AG20443 (cell line): ENCODE measurements at places on chromosomes 6 and 20.
A peak's percentile ranks its signal among the peaks of the same experiment; 100 is the strongest.

GRCh38 chr6:31717499-31718222 is 2.5 kb downstream of the LY6G6D start:
- no peak for DNase-seq

GRCh38 chr6:122790028-122790422 is 967 bp downstream of the SMPDL3A start:
- DNase-seq, result no peak

GRCh38 chr20:49320460-49320859 is 42.6 kb upstream of the ZNFX1 start:
- DNase-seq, result peak; percentile 69

DNA sequence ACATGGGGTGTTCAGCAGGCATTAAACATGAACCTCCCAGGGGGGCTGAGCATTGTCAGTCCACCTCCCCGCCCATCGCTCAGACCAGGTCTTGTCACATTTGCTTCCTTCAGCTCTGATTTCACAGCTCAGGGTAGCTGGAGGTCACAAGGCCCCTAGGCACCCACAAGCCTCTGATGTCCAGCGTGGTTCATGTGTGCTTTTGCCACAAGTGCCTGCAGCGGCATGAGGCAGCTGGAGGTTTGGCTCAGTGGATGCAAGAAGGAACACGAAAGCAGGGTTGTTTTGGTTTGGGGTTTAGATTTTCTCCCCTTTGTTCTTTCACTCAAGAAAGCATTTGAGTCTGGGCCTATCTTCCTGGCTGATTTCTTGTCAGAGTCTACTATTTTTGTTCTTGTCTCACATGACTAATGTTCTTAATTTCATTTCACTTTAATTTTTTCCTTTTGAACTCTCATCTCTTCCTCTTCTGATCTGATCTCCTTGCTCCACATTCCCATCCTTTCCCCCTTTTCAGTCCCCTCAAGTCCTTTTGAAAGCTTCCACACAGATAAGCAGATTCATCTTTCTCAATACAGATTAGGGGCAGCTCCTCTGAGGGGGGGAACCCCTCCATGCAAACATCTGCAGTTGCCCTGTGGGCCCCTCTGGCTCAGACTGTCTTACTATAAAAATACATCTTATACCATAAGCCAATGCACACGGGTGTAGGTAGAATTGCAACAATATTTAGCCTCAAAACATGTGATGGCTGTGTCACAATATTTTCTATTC is 68.1 kb upstream of the CEP85L start:
- no peak for DNase-seq

- DNase-seq, result no peak
These were observed 160.6 kb downstream of the SMOC2 start for GRCh38 chr6:168601546-168601945.

- no peak for DNase-seq
These were observed 18.4 kb upstream of the MCM9 start for GRCh38 chr6:118953391-118953790.

DNA sequence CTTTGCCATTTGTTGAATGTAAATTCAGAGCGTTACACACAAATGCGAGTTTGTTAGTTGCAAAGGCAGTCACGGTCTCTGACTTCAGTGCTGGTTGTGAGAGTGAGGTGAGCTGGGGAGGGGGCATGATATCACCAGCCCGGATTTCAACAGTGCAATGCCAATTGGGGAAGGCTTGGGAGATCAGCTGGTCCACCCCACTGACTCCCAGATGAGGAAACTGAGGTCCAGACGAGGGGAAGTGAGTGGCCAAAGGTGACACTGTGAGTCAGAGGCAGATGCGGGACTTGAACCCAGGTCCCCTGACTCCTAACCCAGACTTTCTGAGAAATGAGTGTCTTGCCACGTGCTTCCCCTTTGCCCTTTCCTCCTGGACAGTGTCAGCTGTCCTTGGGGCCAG is 62.1 kb downstream of the CEBPB start:
- DNase-seq, result no peak

DNA sequence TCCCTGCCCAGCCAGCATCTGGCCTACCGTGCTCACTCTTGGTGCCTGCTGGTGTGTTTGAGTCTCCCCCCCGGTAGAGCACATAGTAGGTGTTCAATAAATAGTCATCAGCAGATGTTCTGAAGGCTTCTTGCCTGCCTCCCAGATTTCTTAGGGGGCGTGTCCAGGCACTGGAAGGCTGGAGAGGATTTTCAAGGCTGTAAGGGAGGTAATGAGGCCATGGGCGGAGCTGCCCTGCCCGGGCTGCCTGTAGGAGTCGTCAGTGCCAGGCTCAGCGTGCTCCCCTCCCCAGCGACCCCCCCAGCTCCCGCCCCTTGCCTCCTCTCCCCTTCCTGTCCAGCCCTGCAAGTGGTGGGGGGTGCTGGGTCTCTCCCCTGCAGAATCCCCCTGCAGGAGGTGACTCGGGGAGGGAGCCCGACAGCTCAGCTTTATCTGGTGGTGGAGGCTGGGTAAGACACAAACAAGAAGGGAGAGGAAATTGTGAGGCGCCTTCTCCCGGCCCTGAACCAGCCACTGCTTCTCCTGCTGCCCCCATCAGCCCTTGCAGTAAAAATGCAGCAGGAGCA is 55.9 kb downstream of the BCAS4 start:
- no peak for DNase-seq

GRCh38 chr20:56656632-56657031 is 27.5 kb downstream of the TFAP2C start:
- DNase-seq, result peak; percentile 43

DNA sequence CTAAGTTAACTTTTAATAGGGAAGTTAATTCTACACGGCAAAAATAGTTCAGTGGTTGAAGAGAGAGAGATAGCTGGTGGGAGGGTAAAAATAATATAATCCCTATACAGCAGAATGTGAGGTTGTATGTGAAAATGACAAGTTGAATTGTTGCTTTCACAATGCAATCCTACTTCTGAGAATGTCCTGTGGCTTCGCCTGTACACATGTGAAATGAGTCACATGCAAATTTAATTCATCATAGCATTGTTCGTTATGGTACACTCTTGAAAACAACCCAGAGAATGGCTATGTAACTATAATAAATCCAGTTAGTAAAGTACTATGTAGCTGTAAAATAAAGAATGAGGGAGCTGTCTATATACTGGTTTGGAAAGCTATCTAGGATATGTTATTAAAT is 46.0 kb upstream of the HINT3 start:
- no peak for DNase-seq

DNA sequence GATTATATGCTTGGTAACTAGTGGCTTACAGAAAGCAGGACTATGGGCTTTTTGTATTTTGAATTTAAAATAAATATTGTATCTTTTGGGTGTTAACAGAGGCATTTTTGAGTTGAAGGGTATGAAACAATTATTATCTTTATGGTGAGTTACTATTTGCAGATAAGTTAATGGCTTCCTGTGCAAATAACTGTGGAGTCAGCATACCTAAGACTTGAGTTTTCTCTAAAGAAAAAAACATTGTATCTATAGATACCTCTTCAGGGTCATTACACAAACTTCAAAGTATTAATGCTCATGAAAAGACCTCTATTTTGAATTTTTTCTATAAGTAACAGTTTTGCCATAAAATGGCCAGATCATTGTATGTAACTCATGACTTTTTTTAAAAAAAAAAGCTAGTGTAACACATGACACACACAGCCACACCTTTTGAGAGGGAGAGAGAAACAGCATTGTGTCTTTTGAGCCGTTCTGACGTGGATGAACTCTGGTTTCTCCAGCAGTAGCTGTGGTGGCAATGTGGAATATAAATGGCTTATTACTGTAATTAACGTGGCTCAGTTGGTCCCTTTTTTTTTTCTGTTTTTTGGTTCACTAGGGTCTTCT is 36.3 kb downstream of the PLEKHG1 start:
- DNase-seq, result no peak

DNA sequence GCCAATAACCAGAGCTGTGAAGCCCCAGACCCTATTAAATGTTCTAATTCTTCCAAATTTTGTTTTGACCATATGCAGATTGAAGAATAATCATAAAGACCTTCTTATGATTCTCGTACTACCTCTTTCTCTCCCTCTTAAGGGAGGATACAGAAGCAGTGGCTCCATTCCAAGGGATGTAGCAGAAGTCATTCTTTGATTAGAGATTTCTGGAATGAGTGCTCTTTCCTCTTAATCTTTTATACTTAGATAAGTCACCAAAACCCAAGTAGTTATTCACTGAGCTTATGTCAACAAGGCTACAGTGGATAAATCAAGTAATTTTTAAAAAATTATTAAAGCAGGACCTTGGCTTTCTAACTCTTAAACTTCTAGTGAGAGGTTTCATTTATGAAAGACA is 266.0 kb upstream of the STXBP5 start:
- DNase-seq, result no peak

GRCh38 chr6:116287689-116288282 is 8.1 kb upstream of the TSPYL1 start:
- DNase-seq, result peak; percentile 23

DNA sequence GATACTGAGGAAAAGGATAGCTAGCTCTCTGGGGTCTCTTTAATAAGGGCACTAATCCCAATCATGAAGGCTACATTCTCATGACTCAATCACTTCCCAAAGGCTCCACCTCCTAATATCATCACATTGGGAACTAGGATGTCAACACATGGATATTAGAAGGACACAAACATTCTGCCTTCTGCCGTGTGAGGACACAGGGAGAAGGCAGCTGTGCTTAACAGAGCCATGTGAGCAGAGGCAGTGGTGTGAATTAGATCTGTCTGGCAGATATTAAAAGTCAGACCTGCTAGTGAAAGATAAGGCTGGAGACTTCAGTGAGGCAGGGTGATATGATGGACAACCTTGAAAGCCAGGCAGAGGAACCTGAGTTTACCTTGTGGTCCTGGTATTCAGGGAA is 341.9 kb downstream of the ARHGAP18 start:
- DNase-seq, result no peak

GRCh38 chr6:50049829-50050228 is at the start of gene DEFB112:
Gene DEFB112, minus strand, starts transcription at chr6:50049929. Its CDS starts 60 bp downstream, at chr6:50049869.
- no peak for DNase-seq

- DNase-seq, result no peak
These were observed 62.6 kb downstream of the RIN2 start for GRCh38 chr20:19820555-19821211.

DNA sequence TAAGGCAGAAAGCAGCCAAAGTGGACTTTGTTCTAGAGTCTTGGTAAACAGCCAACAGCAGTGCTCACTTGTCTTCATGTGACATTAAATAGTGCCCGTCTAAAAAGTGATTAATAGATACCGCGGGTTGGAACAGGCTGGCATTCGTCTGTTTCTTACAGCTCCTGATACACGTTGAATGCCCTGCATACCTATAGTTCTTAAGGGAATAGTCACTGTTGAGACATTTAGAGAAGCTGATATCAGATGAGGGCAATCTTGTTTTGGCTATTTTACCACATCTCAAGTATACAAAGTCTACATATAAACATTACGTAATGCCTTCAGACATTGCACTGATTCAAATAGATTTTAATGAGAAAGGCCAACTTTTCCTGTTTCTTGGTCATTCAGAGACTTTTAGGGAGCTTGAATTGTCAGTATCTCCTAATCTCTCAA is 374.9 kb upstream of the FLRT3 start:
- peak; percentile 15 for DNase-seq

GRCh38 chr6:158849899-158850806 is 31.0 kb upstream of the EZR start:
- peak; percentile 80 for DNase-seq

DNA sequence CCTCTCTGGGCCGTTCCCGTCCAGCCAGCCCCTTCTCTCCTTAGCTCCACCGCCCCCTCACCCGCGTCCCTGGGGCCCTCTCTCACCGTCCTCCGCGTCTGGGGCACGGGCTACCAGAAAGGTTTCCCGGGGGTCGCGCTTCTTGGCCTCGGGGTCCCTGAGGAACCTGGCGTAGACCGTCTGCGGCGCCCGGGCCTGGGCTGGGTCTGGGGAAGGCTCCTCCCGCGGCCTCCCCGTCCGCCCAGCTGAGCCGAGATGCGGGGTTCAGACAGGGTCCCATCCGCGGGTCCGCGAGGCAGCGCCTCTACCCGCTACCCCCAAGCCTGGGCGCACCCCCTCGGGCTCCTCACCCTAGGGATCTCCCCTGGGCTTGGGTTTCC is 1.1 kb downstream of the TULP1 start:
- no peak for DNase-seq

DNA sequence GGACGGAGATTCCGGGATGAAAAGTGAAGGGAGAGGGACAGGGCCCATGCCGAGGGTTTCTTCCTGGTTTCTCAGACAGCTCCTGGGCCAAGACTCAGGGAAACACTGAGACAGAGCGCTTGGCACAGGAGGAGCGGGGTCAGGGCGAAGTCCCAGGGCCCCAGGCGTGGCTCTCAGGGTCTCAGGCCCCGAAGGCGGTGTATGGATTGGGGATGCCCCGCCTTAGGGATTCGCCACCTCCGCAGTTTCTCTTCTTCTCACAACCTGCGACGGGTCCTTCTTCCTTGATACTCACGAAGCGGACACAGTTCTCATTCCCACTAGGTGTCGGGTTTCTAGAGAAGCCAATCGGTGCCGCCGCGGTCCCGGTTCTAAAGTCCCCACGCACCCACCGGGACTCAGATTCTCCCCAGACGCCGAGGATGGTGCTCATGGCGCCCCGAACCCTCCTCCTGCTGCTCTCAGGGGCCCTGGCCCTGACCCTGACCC is 55.0 kb upstream of the HLA-A start:
- peak; percentile 32 for DNase-seq

GRCh38 chr6:100228437-100228833 is 234.4 kb upstream of the MCHR2 start:
- no peak for DNase-seq

GRCh38 chr20:62475772-62476055 is at the start of gene GATA5:
Gene GATA5, minus strand, starts transcription at chr20:62475995. Its CDS starts 474 bp downstream, at chr20:62475521.
- DNase-seq, result no peak

- peak; percentile 71 for DNase-seq
These were observed 404 bp downstream of the SLC22A23 start for GRCh38 chr6:3456395-3456897.

DNA sequence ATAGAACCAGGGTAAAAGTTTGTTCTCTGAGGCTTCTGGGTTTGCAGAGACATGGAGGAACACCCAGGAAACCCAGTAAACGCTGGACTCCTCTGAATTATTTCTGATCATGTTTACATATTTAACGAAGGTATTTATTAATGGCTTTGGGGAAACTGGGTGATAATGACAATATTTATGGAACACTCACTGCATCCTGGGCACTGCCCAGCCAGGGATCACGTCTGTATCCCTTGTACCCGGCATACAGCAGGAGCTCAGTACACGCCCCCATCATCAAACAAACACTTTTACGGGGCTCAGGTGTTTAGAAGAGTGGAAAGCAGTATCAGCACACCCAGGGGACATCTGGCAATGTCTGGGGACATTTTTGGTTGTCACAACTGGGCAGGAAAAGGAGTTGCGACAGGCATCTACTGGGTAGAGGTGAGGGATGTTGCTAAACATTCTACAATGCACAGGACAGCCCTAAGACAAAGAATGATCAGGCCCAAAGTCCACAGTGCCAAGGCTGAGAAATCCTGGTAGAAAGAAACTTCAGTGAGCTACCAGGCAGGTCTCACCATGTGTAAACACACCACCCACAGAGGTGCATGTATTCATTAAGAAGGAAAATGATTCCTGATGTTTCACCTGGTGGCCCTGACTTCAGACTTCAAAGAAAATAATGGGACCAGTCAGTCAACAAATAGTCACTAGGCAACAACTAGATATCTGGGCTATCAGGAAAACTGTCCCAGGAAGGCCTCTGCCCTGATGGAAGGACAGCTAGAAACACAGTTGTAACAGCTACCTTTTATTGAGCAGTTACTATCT is 35.3 kb downstream of the ZMYND8 start:
- no peak for DNase-seq

- no peak for DNase-seq
These were observed 215.3 kb upstream of the MYLIP start for GRCh38 chr6:15913573-15913972.
